ENCODE measurements at places on chromosomes 16 and 17.

DNA sequence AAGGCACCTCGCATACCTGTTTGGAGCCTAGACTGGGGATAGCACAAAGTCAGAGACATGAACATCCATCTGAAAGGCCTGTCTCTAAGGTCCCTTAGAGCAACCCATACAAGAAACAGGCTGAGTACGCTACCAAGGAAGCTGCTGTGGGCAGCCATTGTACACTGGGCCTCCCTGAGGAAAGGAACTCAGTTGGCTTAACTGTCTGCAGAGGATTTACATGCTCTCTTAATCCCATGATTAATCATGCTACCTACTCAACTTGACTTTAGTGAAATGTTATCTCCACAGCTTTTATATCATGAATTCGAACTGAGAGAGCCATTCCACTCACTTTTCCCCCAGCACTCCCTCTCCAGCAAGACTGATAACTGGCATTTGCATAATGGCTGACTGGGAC lies 26.0 kb downstream of the PHLPP2 start:
- DNase-seq = no peak

DNA sequence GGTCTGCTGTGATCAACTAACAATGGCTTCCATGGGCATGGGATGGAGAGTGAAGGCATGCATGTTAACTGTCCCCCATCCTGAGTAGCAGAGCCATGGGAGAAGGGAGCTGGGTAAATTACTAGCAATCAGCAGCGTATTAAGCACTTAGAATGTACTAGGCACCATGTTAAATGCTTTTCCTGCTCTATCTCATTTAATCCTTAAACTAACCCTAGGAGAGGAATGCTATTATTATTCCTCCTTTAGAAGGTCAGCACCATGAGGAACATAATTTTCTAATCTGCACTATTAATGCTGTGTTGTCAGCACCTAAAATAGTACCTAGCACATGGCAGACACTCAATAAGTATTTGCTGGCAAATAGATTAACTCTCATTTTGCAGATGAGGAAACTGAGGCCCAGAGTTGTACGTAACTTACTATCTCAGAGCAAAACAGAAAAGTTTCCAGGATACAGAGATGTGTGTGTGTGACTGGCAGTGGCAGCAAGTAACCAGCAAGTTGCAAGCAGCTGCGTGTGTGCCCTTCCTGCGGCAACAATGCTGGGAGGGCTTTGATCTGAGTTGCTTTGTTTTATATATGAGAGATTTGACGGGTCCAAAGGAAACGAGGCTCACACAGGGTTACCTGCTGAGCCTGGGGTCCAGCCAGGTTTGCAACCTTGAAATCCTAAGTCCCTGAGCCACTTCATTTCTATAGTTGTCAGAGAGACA lies 6.5 kb upstream of the KLHL36 start:
- no peak for DNase-seq

DNA sequence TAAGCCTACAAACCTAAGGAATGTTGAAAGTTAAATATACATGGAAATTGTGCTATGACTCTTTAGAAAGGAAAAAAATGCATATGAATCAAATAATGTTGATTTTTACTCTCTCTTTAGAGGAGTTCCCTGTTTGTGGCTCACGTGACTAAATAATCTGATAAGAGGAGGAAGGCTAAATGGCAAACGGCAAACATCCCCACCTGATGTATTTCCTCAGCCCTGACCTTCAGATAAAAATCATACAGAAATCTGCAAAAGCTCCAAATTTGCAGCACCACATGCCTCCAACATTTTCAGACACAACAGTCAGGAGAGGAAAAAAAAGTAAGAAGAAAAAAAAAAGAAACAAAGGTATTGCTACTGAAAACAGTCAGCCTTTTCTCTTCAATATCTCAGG lies 423.0 kb upstream of the PSMD7 start:
- DNase-seq = no peak

- DNase-seq = no peak
These were observed 152.2 kb upstream of the TBX2 start for GRCh38 chr17:61247439-61247838.

- DNase-seq = peak; percentile 73
These were observed 47.1 kb downstream of the CYTH1 start for GRCh38 chr17:78734793-78735641.

- no peak for DNase-seq
These were observed 39.9 kb upstream of the INTS2 start for GRCh38 chr17:61967729-61968128.

- DNase-seq = peak; percentile 36
These were observed 30.6 kb downstream of the OSBPL7 start for GRCh38 chr17:47791025-47791424.

GRCh38 chr17:78789663-78790181 lies 7.6 kb upstream of the CYTH1 start:
- DNase-seq = no peak

DNA sequence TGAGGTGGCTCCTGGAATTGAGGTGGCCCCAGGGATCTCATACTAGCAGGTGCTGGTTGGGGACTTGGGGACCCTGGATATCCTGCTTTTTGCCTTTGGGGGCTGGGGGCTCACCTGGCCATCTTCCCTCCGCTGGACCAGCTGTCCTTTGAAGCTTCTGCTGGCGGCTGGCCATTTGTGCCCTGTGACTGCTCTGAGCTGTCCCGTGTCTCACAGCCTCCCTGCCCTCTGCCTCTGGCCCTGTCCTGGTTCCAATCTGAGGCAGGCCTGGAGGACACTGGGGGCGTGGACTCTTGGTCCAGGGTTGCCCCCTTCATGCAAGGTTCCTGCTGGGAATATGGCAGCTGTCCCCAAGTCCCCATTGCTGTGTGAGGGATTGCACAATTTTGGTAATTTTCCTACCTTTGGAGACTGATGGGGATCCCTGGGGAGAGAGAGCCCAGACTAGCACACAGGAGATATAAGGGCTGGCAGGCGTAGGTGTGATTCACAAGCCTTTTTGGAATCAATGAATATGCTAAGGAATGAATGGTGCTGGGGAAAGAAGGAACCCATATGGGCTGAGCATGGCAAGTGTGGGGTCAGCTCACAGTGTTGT lies 19.2 kb downstream of the ADCY7 start:
- DNase-seq = no peak

- DNase-seq = no peak
These were observed 139.0 kb downstream of the RAB11FIP4 start for GRCh38 chr17:31530391-31530985.

DNA sequence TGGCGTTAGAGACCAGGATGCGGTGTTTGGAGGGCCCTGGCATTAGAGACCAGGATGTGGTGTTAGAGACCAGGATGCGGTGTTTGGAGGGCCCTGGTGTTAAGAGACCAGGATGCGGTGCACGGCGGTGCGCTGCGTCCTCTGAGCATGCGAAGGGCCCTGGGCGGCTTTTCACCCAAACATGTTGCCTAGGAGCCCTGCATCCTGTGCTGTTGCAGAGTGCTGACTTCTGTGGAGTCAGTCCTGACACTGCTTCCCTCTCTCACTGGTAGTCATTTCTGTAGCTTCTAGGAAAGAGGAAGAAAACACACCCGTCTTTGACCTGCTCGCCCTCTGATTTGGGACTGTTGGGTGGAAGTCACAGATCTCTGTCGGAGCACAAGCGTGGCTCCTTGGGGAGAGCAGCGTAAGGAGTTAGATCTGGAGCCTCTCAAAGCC lies 141.2 kb downstream of the LAT start:
- DNase-seq = no peak

GRCh38 chr16:74811911-74812310 lies 37.3 kb upstream of the FA2H start:
- no peak for DNase-seq

DNA sequence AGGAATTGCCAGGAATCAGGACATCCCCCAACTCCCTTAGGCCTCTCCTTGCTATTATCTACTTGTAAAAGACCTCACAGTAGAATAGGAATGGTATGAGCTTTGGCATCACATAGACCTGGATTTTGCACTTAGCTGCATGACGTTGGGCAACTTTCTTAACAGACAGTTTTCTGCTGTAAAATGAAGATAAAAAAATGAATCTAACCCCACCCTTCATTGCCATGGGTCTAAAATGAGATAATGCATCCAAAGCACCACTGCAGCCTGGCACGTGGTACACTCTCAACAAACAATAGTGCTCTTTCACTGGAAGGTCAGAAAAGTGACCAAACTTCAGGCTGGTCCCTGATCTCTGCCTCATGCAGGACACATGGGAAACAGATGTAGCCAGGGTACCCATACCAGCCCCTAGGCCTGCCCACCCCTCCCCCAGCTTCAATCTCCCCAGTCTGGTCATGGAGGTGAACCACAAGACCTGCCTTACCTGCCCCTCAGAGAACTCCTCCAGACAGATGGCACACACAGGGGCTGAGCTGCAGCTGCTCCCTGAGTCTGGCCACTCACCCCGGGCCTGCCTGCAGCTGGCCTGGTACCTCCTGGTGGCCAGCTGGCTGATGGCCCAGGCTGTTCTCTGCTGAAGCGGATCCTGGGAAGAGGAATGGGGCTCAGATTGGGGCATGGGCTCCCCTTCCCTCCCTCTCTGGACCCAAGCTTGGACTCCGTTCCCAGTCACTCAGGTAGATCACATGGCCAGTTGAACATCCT lies 8.5 kb upstream of the SUPT4H1 start:
- no peak for DNase-seq

DNA sequence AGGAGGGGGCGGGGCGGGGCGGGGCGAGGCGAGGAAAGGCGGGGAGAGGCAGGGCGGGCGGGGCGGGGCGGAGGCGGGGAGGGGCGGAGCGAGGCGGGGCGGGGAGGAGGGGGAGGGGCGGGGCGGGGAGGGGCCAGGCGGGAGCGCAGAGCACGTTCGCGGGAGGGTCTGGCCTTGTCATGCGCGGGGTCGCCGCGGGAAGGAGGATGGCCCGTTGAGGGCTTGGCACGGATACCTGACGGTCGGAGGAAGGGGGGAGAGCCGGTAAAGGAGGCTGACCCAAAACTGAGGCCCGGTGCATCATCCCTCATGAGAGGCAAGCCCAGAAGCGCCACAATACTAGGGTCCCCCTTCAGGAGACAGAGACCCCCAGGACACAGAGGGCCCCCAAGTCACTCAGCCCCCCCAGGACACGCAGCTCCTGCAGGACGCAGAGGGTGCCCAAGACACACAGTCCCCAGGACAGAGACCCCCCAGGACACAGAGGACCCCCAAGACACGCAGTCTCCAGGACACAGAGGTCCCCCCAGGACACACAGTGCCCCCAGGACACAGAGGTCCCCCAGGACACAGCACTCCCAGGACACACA lies 593 bp upstream of the WDR45B start:
- no peak for DNase-seq

GRCh38 chr17:54944796-54945195 lies 23.7 kb downstream of the COX11 start:
- no peak for DNase-seq

- DNase-seq = no peak
These were observed 122.7 kb downstream of the RGS9 start for GRCh38 chr17:65259696-65260485.

- DNase-seq = no peak
These were observed 20.1 kb upstream of the ABCC3 start for GRCh38 chr17:50614471-50615051.

- DNase-seq = peak; percentile 66
These were observed 94.7 kb upstream of the TNRC6C start for GRCh38 chr17:77863814-77864161.

DNA sequence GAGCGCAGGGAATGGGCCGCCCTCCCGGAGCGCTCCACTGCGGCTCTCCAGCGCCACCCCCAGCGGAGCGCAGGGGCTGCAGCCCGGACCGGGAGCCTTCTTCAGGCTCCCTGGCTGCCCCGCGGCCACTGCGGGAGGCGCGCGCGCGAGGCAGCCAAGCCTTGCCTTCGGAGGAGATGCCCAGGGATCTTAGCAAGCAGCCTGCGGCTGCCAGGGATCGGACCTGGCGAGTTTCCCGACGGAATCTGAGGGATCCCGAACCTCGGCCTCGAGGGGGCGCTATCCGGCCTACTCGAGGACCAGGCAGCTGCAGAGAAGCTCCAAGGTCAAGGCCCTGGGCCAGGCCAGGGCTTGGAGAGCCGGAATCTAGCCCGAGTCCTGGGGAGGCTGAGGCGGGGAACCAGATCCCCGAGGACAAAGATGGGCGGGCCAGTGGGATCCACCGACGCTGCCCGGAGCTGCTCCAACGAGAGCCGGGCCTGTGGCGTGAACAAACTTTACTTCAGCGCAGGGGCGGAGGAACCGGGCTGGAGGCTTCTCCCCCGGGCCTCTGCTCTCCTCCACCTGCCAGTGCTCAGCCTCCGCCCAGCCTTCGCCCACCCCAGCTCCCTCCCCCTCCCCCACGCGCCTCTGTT lies at the start of gene IRX6:
Gene IRX6 (plus strand): TSS at position 567 of the 635 bp plus-strand sequence. CDS start 889 bp downstream, outside the sequence.
- DNase-seq = peak; percentile 98

Data from endodermal cell (in vitro differentiated cells).